ENCODE measurements at places on chromosomes 13 and 19.

GRCh38 chr19:45323671-45324081, 1.0 kb upstream of the CKM start:
- DNase-seq, result no peak

DNA sequence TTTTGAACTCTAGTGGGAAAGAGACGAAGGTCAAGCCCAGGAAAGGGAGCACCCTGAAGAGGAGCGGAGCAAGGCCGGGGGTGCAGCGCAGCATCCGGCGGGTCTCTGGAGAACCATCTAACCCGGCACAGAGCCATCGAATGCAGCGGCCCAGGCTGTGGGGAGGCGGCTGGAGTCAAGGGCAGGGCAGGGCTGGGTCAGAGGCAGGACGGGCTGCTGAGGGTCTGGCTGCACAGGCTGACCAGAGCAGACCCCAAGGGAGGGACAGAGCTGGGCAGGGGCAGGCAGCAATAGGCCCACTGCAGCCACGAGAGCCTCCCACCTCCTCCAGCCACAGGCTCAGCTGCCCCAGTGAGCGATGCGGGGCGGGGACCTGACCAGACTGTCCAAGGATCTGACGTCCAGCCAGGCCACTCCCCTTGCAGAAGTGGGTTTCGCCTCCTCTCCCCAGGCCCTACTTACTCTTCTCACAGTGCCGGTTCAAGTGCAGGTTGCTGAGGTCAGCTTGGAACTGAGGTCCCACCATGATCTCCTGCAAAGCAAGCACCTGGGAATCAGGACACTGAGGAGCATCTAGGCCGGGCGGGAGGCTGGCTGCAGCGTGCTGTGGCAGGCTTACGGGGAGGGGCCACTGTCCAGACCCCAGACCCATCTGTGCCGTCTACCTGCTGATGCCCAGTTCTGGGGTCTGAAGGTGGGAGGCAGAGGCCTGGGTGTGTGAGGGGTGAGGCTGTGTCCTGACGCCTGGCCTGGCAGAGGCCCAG, 19.2 kb downstream of the MIER2 start:
- DNase-seq, result peak; percentile 58

DNA sequence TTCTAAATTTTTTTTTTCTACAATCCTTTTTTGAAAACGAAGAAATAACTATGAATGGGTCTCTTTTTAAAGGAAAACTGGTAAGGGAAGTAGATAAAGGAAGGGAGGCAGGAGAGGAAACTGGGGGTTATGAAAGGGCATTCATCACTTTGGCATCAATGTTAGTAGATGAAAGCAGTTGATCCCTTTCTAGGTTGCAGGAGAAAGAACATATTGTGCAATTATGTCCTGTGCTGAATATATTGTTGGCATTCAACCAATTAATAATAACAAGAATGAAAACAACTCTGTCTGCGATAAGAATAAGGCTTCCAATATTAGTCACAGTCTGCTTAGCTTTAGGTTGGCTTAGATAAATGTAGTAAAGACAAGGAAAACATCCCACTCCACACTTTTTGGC, 796.8 kb upstream of the KLHL1 start:
- no peak for DNase-seq

DNA sequence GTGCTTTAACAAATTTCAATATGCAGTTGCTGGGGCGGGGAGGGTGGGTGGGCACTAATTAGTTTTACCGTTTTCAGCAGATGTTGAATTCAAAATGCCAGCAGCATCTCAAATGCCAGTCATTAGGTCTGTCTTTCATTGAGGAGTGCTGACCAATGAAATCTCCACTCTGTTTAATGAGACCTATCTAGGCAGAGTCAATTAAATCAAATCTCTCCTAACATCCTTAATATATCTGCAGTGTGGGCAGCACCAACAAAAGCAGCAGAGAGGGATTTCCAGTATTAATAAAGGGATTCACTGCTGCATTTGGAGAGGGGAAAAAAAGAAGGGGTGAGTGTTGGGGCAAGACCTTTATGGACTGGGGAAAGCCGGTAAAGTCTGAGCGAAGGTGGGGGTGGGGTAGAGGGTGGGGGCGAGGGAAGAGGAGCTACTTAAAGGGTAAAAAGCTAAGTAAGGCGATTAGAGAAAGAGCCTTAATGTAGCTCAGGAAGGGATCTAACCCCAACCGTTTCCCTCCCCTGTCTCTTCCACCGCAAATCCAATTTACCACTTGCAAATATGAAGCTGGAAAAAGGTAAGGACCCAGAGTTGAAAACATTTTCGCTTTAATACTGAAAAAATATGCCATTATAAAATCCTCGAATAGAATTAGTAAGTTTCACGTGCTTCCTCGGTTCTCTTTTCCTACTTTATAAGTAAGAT, 4.5 kb downstream of the SLITRK1 start:
- no peak for DNase-seq

DNA sequence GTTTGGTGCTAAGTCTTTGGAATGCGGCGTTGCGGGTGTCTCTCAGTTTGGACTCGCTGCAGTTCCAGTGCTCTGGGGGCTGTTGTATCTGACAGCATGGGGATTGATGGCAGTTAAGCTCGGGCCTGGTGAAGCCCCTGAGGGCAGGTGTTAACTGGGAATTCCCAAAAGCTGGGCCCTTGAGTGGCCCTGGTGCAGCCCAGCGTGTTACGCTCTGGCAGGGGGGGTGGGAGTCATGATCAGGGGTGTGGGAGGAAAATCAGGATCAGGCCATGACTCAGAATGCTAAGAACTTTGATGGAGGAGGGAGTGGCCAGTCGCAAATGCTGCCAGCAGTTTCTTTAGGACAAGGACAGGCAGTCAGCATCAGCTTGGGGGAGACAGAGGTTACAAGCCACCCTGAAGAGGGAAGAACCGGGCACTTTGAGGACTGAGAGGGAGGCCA, 19.6 kb downstream of the AP2A1 start:
- no peak for DNase-seq

GRCh38 chr19:5313307-5313706, 27.3 kb downstream of the PTPRS start:
- no peak for DNase-seq
